ENCODE measurements at places on chromosomes 3 and 15. TPM values are rescaled to one million over a fixed set of nuclear protein-coding genes. Genes with fewer than 3 reads are reported as not detected.

GRCh38 chr3:18237251-18238005, 187.7 kb downstream of the SATB1 start:
- no peak overlapping the region for H3K27ac ChIP-seq
- no peak for DNase-seq
- H3K4me1 ChIP-seq: no peaks in the 10 kb centered on the region
- no peaks in the 10 kb centered on the region for H3K36me3 ChIP-seq

Gene SLC9C1
- total RNA-seq: not detected

Gene GUCA1C
- total RNA-seq: not detected

Gene PRTG
- total RNA-seq: not detected

GRCh38 chr3:151074256-151074655, 11.2 kb upstream of the MED12L start:
- H3K4me3 ChIP-seq: no peak overlapping the region
- H3K27ac ChIP-seq: no peak overlapping the region
- no peaks in the 10 kb centered on the region for H3K27me3 ChIP-seq

Gene CEP19
- total RNA-seq: 7.3 TPM

GRCh38 chr3:32712506-32713055, 27.6 kb downstream of the CNOT10 start:
- no peaks in the 10 kb centered on the region for H3K27me3 ChIP-seq
- no peak overlapping the region for H3K27ac ChIP-seq
- H3K36me3 ChIP-seq: peaks cover 19% of the 10 kb centered on the region
- no peaks in the 10 kb centered on the region for H3K4me1 ChIP-seq
- no peak overlapping the region for H3K4me3 ChIP-seq

DNA sequence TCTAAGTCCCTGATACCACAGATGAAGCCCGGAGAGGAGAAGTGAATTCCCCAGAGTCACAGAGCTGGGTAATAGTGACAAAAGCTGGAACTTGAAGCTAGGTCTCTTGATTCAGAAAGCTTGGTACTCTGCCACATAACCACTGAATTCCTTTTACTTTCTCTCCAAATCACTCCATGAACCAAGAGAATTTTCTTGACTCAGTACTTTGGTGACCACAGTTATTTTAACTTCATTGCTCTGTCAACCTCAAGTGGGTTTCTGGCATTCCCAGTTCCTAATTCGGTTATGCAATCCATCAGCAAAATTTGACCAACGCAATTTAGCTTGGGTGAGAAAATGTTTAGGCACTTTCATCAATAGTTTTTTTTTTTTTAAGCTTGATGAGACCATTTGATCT, 61.0 kb upstream of the PPARG start:
- H3K27ac ChIP-seq: no peak overlapping the region
- no peaks in the 10 kb centered on the region for H3K4me1 ChIP-seq
- no peak overlapping the region for H3K4me3 ChIP-seq
- DNase-seq: no peak
- no peaks in the 10 kb centered on the region for H3K36me3 ChIP-seq

DNA sequence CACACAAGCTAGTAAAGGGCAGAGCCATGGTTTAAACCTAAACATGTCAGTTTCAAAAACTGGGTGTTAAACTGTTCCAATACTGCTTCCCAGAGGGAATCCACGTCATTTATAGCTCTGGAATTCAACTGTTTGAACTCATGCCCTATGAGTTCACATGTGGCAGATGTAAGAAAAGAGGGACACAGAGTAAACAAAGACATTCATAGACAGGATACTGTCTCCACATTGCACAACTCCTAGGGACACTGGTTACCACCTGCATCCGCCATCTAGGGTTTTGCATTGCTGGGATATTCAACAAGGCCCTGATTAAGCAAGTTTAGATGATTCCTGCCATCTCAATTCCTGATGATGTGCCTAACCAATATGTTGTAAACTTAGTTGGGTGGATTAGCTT, 134.1 kb upstream of the COL8A1 start:
- H3K4me1 ChIP-seq: no peaks in the 10 kb centered on the region
- H3K27ac ChIP-seq: no peak overlapping the region
- no peaks in the 10 kb centered on the region for H3K27me3 ChIP-seq

Gene ACSBG1
- total RNA-seq: not detected

DNA sequence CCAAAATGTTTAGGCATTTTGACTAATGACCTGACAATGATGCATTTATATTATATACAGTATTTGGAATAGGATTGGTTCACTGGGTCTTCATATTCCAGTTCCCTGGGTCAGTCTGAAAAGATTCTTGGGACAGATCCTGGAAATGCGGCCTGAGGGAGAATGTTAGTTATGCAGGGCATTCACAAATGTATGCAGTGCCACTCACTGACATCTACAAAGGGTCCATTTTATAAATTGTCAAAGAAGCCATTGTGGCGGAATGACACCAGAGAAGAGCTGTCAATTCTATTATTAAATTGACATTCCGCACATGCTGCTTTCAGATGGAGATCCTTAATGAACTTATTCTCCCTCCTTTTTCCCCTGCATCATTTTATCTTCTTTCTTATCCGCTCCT, 176.6 kb downstream of the VGLL3 start:
- DNase-seq: no peak
- H3K4me3 ChIP-seq: no peak overlapping the region
- H3K27me3 ChIP-seq: no peaks in the 10 kb centered on the region
- H3K27ac ChIP-seq: no peak overlapping the region
- no peaks in the 10 kb centered on the region for H3K4me1 ChIP-seq
- no peaks in the 10 kb centered on the region for H3K36me3 ChIP-seq

Gene HYAL1
- total RNA-seq: 0.13 TPM

GRCh38 chr15:94306700-94307650, 75.6 kb downstream of the MCTP2 start:
- no peaks in the 10 kb centered on the region for H3K27me3 ChIP-seq
- no peak for DNase-seq
- no peak overlapping the region for H3K4me3 ChIP-seq
- H3K4me1 ChIP-seq: peaks cover 34% of the 10 kb centered on the region
- H3K36me3 ChIP-seq: no peaks in the 10 kb centered on the region

GRCh38 chr3:16482194-16482769, 31.2 kb downstream of the RFTN1 start:
- H3K36me3 ChIP-seq: no peaks in the 10 kb centered on the region
- peaks cover 42% of the 10 kb centered on the region for H3K4me1 ChIP-seq

All from CD8-positive, alpha-beta memory T cell (primary cell).